GM03348 (cell line): ENCODE measurements at places on chromosomes 3 and 15.

GRCh38 chr3:99909714-99910495 lies 92.2 kb downstream of the CMSS1 start:
- no peak for DNase-seq

GRCh38 chr3:75342425-75342824 lies 321.7 kb upstream of the FRG2C start:
- no peak for DNase-seq

DNA sequence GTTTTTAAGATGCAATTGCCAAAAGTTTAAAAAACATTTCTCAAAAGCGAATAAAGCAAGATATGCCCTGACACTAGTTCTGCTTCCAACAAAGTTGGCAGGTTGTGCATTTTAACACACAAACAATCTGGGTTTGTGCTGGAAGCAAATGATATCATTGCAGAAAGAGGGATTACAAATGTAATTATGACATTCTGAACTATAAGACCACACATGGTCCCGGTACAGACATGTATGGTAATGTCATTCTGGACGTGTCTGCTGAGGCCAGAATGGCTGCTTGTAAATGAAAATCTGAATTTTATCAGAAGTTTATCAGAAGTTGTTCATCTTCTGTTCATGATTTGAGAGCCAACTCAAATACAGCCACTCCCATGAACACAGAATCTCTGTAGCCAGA lies 10.7 kb downstream of the TMC3 start:
- DNase-seq = no peak

GRCh38 chr3:192409201-192409837 lies 318.0 kb downstream of the FGF12 start:
- DNase-seq = peak; percentile 52

GRCh38 chr15:82539691-82540054 lies 584 bp downstream of the RPS17 start:
- DNase-seq = peak; percentile 21

- DNase-seq = peak; percentile 67
Measured at GRCh38 chr15:44340410-44340809, 51.9 kb downstream of the GOLM2 start.

DNA sequence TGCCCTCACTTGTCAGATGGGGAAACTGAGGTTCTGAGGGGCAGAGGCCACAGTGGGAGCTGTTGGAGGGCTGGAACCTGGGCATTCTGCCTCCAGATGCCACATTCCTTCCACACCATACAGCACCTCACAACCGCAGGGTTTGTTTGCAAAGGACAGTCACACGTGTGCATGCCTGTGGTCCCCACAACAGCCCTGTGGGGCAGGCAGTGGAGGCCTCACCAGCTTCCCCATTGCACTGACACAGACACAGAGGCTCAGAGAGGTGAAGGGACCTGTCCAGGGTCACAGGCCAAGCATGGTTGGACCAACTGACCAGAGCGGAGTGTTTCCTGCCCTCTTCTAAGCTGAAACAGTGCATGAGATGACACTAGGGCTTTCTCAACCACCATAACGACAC lies 75.2 kb upstream of the SEC13 start:
- no peak for DNase-seq

DNA sequence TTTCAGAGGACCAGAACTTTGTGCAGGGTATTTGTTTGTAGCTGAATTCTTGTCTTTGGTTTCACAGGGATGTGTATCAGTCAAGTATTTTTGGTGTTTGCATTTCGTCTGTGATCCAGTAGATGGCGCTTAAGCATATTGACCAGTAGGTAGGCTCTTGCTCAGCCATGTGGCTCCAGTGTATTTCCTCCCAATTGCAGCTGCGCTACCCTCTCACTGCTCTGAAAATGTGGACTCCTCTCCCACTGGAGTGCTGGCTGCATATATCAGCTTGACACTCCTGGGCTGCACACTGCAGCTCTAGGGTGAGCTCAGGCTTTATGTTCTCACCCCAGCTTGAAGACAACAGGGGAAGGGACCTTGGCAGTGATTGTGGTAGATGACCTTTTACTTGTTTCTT lies 1264.3 kb upstream of the ALCAM start:
- DNase-seq = peak; percentile 58

- DNase-seq = no peak
Measured at GRCh38 chr15:89379251-89379695, 44.6 kb upstream of the POLG start.
